NCI-H1105 (cell line): ENCODE measurements at places on chromosomes 5 and 9.

GRCh38 chr5:122846051-122846550 lies 688 bp downstream of the SNX24 start:
- no peak for DNase-seq

GRCh38 chr5:166430491-166431319 lies 1860.7 kb upstream of the WWC1 start:
- DNase-seq: no peak

GRCh38 chr9:94149696-94150095 lies 65.4 kb downstream of the PTPDC1 start:
- no peak for DNase-seq

GRCh38 chr5:151063142-151063989 lies 17.5 kb downstream of the TNIP1 start:
- no peak for DNase-seq

DNA sequence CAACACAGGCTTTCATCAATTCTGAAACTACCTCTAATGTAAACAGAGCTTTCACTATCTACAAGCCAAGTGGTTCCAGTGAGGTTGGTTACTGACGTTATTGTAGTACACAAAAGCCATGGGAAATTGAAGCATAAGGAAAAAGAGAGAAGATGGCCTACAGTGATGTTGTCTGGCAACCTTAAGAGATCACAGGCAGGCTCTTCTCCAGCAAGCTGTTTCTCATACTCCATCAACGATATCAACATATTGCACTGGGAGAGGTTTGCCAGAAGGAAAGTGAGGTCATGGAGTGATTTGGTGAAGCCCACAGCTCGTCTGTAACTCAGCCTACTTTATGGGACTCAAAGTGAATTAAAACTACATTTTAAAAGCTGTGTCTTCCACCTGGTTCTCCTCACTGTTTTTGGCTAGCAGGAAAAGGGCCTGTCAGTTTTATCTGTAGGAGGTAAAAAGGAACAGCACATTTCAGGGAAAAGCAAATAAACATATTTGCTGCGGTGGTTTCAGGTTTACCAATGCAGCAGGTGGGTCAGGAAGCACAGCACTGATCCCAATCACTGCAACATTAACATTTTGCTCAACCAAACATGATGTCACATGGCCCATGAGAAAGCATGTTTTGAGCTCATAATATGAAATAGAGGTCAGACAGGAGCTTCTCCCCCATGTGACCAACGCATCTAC lies 72.9 kb downstream of the ARSB start:
- no peak for DNase-seq

DNA sequence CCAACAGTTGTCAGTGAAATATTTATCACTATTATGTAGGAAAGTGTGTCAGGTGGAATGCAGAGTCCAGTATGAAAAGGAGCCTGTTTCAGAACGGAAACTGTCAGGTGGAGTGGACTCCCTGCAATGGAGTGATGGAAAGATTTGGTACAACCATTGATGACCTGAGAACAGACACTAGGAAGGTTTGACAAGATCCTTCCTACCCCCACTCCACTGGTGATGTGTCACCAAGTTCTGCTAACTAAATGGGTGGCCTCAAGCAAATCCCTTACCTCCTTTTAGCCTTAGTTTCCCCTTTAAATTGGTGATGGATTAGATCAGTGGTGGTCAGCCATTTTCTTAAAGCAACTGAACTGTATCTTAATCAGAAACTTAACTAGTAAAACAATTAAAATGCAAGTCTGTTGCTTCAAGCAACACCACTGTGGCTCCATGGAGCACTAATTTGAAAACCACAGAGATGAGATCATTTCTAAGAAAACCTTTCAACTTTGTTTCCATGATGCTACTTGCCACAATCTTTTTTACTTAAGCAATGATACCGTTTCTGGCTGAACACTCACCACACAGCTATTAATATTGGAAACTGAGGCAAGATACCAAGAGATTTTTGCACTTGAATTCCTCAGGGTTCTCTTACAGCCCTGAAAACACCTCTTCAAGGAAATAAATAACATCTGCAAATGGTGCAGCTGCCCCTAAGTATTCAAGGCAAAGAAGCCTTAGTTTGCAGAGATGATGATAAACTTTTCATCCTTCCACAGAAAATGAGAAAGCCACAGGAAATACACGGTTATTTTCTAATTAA lies 140.6 kb downstream of the ERCC6L2 start:
- no peak for DNase-seq

DNA sequence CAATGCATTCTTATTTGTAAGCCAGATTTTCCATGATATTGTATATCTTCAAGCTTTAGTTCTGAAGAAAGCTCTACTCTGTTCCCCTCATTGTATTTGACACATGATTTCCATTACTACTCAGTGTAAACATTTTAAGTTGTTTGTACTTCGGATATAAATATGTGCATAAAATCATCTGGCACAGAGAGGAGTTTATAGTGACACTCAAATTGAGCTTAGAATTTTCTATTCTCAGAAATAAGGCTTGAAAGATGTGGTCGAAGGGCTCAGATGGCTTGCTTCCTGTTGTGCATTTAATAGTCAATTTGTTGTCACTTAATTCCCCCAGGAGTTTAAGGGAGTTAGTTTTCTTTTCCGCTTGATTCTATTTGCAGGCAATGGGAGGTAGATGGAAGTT lies 88.8 kb downstream of the PPIC start:
- no peak for DNase-seq

DNA sequence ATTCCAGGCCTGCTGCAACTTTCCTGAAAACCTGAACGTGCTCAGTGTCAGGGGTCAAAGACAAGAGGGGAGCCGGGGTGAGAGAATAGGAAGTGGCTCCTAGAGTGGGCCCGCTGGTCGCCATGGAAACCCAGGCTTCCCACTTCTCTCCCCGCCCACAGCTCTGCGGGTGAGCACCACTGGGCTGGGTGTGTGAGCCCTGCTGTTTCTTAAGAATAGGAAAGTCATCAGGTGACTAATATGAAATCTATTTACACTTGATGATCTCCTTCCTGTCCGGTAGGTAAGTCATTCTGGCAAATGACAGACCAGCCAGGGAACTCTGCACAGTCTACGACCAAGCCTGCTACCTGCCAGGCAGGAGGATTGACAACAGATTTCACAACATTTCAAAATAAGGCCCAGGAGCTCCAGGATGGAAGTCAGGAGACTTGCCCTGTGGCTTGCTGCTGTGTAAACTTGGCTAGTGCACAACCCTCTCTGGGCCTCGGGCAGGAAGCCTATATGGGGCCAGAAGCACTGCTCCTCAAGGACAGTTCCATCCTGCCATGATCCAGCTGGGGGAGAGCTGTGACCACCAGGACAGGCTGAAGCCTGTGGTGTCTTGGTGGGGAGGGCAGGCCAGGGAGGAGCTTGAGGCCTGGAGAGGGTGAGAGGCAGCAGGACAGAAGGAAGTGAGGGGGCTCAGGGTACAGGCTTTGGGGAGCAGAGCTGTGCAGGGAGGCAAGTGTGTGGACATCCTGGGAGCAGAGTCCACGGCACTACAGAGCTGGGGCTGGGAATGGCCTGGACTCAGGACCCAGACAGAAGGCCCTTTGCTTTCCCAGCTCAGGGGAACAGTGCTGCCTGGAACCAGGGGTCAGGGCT lies 60.6 kb downstream of the SHB start:
- no peak for DNase-seq

- DNase-seq: no peak
Measured at GRCh38 chr9:5749306-5749705, 83.6 kb downstream of the ERMP1 start.

DNA sequence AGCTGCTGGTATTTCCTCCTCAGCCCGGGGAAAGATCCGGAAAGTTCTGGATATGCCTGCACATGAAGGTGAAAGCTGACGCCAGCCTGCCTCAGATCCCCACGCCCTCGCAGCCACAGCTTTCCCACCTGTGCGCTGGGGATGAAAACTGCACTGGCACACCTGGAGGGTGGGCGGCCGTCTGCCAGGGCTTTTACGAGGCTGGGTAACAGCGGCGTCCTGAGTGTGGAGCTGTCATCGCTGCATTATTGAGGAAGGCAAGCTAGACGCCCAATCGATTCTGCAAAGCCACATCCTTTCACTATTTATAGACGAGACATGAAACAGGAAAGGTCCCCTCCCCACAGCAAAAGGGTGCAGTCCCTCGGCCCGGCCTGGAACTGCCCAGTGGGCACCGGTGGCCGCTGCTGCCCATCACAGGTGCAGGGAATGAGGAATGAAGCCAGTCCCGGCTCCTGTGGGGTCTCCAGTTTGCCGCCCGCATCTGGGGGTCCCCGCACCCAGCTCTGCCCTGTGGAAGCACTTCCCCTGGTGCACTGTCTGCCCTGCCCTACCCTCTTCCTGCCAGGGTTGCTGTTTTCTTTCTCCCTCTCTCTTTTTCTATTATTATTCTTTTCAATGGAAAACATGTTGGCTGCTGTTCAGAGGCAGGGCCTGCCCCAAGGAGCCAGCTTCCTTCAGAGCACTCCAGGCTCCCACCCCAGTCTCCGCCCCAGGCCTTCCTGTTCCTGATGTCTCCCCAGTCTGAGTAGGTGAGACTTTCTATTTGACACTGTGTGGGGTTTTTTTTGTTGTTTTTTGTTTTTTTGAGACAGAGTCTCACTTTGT lies 7.0 kb downstream of the NOTCH1 start:
- no peak for DNase-seq

DNA sequence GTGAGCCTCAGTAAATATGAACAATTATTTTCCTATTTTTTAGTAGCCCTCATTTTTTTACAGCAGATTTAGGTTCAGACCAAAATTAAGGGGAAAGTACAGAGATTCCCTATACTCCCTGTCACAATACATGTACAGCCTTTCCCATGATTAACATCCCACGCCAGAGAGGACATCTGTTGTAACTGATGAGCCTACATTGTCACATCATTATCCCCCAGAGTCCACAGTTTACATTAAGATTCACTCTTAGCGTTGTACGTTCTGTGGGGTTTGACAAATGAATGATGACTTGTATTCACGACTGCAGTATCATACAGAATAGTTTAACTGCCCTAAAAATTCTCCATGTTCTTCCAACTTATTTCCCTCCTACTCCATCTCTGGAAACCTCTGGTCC lies 262.3 kb upstream of the MSX2 start:
- no peak for DNase-seq

DNA sequence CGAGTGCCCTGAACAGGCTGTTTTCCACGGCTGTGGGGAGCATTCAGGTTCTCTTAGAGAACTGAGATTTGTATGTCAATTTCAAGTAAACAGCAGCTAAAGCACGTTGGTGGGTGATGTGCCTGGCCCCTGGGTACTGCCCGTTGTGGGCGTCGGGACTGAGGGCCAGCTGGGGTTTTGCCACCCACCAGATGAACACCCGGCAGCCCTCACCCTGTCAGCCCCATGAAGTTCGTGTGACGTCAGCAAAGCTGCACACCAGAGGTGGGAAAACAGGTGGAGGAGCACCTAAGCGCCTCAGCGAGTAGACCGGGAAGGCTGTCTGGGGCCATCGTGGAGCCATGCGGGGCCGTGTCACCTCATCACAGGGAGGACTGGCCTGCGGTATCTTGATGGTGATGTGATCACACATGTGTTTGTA lies 9.2 kb downstream of the CEP72 start:
- DNase-seq: no peak

- DNase-seq: no peak
Measured at GRCh38 chr9:75471549-75472114, 383.3 kb downstream of the OSTF1 start.

DNA sequence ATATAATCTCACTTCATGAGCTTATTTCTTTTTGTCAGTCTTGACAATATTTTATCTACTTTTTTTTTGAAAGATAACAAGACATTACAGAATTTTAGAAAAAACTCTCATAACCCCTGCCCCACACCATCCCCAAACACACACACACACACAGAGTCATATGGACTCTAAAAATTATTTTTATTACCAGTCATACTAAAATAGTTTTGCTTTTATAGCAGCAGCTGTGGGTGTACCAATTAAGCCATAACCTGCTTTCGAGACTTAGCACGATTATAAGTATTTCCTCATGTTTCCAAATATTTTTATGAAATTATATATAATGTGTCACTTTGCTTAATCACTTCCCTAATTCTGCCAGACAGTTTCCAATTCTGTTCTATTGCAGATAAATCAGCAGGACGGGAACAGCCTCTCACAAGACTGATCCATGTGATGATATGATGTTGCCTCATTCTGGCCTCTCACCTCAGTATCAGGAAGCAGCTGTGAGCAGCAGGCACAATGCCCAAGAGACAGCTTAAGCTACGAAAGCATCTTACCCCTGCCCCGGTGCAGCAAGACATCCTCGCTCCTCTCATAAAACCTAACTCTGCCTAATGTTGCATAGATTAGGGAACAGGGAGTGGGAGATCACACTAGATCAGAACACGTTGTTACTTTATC lies 7.0 kb downstream of the PDCL start:
- no peak for DNase-seq

DNA sequence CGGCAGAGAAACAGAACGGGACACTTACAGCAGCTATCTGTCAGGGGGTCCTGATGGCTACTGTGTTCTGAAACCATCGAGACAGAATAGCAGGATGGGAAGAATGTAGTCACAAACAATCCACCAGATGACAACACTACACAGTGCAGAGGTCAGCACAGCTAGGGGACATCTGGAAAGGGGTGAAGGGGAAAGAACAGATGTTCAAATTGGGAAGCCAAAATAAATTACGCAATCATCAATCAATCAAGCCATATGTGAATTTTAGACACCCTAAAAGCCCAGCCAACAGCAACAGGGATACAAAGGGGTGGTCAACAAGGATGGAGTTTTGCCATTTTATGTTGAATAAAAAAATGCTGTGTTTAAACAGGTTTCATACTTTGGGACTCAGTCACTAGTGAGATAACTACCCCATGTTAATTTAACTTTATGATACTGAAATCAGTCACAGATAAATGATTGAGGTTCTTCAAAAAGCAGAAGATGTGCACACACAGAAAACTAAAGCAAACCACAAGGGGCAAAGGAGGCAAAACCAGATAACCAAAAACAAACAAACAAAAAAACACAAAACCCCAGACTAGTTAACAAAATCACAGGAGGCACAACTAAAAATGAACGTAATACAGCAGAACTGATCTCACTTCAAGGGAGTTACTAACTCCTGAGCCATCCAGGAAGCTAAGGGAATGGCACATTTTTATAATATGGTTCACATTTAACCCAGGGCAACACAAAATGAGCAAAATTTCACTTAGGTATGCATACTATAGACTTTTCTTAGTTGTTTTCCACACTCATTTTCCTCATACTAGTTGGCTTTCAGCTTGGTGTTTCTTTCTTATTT lies 65.9 kb downstream of the HABP4 start:
- DNase-seq: no peak

DNA sequence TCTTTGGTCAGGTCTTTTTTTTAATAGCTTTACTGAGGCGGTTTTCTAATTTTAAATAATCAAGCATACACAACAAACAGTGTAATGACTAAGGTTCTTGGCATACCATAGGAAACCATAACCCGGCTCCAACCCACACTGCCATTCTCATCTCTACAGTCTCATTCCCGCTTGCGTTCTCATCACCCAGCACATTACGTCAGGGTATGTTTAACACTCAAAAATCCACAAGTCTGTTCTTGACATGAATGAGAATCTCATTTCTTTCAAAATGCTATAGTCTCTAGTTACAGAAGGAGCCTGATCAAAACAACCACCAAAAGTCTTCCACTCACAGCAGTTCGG lies 505 bp downstream of the C5orf34 start:
- no peak for DNase-seq

GRCh38 chr5:119346394-119346793 lies 9.4 kb upstream of the TNFAIP8 start:
- no peak for DNase-seq

GRCh38 chr5:86858442-86858841 lies 240.7 kb downstream of the COX7C start:
- DNase-seq: no peak

GRCh38 chr9:86062845-86063693 lies 36.3 kb downstream of the GOLM1 start:
- no peak for DNase-seq
